ENCODE measurements at places on chromosomes 5 and 9.

- no peak for DNase-seq
Observed at GRCh38 chr9:105413525-105413924, 34.3 kb upstream of the FSD1L start.

DNA sequence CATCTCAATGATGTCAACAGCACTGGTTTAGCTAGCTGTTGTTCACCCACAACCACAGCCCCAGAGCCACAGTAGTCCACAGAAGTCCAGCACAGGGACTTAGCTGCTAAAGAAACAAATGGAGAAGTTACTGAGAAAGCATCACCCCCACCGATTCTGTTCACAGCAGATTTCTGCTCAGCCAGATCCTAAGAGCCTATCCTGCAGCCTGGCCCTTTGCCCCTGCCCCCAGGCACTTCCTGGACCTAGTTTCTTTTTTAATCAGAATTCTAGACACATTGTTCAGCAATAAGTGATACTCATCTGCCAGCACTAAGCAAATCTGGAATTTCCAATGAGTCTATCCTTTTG is 7.4 kb downstream of the B4GALT1 start:
- DNase-seq, result no peak

DNA sequence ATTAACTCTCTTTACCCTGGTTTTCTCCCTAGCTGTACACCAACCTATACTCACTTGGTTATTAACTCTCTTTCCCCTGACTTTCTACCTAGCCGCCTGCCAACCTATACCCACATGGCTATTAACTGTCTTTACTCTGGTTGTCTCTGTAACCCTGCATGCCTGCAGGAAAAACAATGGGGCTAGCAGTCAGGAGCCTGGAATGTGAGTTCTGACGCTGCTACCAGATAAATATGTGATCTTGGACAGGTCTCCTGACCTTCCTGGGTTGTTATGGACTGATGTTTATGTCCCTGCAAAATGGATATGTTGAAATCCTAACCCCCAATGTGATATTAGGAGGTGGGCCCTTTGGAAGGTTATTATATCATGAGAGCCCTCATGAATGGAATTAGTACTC is 119.2 kb downstream of the SMARCA2 start:
- no peak for DNase-seq

DNA sequence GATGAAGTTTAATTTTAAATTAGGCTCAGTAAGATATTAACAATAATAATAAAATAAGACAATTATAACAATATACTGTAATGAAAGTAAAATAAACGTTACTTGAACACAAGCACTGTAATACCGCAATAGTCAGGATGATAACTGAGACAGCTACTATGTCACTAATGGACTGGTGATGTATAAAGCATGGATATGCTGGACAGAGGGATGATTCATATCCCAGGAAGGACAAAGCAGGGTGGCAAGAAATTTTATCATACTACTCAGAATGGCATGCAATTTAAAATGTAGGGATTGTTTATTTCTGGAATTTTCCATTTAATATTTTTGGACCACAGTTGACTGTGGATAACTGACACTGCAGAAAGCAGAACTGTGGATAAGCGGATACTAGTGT is 196.9 kb downstream of the VPS13A start:
- DNase-seq, result no peak

DNA sequence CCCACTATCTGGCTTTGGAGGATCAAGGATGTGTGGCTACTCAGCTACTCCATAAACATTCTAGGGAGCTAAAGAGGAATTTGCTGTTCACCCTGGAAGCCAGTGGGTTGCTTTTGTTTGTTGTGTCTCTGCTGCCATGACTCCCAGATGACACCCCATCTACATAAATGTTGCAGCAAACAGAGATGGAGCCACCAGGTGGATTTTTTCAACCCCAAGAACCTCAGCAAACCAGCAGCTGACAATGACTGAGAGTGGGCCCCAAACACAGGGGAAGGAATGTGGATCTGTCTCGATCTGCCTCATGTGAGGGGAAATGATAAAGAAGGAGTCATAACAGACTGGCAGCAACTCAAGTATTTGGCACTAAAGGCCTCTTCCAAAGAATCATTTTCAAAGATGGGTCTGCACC is 132.7 kb upstream of the TNC start:
- DNase-seq, result no peak

GRCh38 chr5:4939042-4939781 is 200.9 kb upstream of the ADAMTS16 start:
- no peak for DNase-seq

DNA sequence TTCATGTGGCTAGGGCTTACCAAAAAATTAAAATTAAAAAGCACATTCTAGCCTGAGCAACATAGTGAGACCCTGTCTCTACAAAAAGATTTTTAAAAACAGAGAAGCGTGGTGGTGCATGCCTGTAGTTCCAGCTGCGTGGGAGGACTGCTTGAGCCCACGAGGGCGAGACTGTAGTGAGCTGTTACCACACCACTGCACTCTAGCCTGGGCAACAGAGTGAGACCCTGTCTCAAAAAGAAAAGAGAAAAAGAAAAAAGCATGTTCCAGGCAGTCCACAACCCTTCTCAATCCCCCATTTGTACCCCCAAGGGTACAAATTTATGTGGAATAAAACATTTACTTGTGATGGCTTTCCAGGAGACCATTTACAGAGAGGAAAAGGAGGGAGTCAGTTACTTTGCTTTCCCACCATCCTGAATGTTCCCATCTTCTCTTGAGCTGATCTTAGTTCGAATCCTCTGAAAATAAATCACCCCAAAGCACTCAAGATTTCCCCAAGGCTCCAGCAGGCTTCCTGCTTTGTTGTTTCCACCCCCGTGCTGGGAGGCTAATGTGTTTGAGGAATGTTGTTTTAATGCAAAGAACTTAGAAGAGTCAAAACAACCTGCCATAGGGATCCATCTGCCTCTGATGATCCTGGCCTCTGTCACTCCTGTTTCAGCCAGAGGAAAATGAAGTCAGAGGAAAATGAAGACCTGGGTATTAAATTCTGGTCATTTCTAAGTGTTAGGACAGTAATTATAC is 384.7 kb downstream of the BNC2 start:
- no peak for DNase-seq

DNA sequence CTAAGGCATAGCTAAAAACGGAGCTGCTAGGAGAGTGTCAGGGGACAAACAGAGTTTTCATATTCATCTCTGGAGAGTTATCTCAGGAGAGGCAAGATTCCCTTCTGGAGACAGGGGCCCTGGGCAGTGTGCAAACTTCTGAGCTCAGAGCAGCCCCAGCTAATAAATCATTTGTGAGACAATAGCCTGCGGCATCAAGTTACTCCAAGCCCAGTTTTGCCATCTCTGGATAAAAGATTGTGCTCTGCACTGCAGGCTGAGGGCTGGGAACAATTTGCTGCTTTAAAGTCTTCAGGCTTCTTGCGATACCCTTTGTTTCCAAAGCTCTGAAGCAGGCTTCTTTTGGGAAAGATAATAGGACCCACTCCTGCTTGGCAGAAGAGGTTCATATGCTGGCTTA is 164.3 kb upstream of the BRINP1 start:
- no peak for DNase-seq

- DNase-seq, result no peak
Observed at GRCh38 chr5:163619273-163619934, 114.0 kb downstream of the MAT2B start.

DNA sequence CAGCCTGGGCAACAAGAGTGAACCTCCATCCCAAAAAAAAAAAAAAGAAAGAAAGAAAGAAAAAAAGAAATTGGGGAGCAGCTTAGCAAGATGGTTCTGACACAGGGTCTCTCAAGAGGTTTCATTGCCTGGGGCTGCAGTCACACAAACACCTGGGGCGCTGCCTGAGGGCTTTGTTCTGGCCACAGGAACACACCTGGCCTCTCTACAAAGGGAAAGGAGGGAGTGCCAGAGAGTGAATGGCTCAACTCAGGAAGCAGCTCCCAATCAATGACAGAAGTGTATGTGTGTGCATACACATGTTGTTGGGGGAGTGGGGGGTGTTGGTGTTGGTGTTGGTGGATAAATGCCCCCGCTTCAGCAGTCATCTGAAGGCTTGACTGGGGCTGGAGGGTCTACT is 32.4 kb upstream of the CTNNA1 start:
- no peak for DNase-seq

Data from cerebellar nuclear complex (tissue), 1 donor.